ENCODE measurements at places on chromosomes 2 and 18.

DNA sequence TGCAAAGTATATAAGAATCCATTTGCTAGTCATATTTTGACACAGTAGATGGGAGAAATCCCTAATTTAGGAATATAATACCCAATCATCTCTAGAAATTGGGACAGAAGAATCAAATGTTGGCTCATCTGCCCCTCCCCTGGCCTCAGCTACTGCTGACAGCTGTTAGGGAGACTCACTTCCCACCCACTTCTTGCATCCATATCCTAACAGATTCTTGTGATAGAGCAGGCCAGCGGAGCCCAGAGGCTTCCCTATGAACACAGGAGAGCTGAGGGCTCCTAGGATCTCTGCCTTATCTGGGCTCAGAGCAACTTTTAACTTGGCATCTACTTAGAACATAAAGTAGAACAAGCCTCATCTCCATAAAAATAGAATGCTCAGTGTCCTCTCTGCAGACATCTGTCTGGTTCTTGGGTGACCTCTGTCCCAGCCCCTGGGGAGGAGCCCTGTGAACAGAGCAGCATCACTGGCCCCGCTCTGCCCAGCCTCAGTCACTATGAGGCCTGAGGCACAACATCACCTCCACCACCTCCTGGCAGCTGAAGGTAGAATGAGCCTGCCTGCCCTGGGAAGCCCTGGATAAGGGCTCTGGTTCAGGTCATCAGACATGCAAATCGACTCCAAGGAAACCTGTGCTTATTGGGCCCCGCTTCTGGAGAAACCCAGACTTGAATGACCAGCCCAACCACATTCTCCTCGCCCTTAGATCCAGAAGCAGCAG, 229.7 kb downstream of the ANKRD36B start:
- DNase-seq = no peak

DNA sequence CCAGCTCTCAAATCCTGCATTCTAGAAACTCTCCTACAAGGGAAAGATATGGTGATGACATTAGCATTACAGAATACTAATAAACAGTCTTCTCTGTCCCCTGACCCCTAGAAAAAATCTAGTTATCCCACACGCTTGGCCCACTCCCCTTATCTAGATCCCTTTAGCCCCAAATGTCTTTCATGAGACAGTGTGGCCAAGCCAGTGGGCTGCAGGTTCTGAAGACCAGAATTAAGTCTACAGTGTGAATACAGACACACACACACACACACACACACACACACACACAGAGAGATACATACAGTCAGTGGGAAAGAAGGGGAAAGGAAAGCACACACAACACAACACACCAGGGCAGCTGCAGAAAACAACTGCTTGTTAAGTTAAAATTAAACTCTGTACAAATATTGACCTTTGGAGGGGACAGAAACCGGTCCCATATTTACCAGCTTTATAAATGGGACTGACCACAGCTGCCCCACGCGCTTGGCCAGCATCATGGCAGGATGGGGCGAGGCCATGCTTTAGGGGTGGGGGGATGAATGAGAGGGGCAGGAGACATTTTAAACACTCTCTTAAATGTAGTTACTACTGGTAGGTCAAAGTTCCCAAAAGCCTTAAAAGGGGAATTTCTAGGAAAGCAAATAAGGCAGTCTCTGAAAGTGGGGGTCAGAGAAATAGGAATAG, 49.1 kb downstream of the NHEJ1 start:
- no peak for DNase-seq

DNA sequence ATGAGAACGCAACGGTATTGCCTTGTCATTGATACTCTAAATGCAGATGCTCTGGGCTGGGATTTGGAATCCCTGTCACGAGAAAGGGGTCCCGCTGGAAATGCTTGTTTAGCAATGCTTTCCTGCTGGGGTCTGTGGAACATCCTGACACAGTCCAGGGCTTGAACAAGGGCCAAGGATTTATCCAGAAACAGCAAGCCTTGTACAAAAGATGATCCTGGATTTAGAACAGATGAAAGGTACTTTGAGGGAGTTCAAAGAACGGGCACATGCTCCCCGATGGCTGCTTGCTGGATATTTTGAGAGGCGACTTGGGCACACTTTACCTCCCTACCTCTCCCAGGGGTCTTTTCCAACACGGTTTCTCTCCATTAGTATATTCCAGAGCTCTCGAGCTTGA, 108.1 kb upstream of the CELF4 start:
- no peak for DNase-seq

DNA sequence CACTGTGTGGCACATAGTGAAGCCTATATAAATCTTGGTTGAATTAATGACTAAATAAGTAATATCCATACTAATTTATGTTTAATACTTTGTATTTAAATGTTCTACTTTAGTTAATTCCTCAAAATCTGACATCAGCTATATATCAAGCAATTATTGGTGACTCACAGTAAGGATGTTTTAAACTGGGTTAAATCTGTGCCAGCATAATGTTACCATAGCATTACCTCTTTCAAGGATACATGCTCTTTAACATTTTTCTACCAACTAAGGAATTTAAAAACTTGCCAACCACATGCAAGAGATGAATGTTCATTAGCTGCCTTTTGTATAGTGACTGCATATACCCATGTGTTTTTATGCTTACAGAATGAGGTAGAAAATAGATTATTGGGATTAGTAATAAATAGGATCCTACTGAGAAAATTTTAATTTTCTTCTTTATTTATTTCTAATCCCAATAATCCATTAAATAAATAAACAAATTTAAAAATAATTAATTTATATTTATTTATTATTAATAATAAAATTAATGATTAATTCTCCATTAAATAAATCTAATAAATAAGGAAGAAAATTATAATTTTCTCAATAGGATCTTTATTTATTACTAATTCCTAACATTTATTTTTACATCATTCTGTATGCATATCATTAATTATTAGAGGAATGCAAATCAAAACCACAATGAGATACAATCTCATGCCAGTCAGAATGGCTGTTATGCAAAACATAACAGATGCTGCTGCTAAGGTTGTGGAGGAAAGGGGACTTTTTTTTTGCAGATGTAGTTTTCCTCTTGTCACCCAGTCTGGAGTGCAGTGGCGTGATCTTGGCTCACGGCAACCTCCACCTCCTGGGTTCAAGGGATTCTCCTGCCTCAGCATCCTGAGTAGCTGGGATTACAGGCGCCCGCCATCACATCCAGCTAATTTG, 410.7 kb upstream of the DSEL start:
- DNase-seq = no peak

GRCh38 chr2:190382851-190383250, 25.3 kb upstream of the MFSD6 start:
- DNase-seq = peak; percentile 31

DNA sequence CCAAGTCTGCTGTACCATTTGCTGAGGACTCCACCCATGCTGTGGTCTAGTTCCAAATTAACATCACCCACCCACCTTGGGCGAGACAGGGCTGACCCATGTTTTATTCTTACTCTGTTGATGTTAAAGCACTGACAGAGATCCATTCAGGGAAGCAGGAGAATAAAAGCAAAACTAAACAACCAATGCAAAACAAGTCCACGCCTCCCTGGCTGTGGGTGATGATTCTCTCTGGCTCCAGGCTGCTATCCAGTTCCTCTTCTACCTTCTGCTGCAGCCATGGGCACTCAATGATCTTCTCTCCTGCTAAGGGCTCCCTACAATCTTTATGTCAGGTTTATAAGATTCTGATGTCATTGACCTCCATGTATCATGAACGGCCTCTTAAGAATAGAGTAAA, 786.6 kb upstream of the ID2 start:
- no peak for DNase-seq

- DNase-seq = no peak
Measured at GRCh38 chr2:113895819-113896563, 6.1 kb downstream of the ACTR3 start.

- no peak for DNase-seq
Measured at GRCh38 chr18:35203067-35203466, 37.8 kb upstream of the ZNF397 start.

- no peak for DNase-seq
Measured at GRCh38 chr2:43592443-43592842, 3.4 kb downstream of the THADA start.

DNA sequence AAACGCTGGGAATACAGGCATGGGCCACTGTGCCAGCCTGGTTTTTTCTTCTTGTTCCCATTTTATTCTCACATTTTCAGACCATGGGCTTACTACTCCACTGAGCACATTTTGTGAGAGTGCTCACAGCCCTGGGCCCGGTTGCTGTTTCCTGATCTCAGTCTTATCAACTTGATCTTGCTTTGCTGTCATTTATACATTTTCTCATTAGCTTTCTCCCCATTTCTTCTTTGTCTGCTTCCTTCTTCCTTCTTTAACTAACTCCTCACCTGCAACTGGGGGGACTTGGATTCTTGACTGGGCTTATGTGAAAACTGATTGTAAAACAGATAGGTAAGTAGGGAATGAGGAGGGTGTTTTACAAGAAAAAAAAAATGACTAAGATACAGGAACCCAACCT, 117.3 kb downstream of the PLB1 start:
- DNase-seq = peak; percentile 66

DNA sequence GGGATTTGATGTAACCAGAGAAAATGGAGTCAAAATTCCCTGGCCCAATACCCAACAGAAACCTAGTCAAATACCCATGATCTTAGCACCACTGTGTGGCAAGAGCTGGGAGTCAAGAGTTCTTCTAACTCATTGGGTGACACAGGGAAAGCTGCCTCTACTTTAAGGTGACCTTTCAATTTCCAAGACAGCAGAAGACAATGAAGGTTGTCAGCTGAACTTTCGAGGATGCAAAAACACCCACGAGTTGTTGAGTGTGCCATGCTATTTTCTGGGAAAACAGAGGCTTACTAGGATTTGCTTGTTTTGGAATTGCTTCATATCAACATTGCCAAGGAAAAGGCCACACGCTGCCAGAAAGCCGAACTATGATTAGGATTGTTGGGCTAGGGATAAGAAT, 61.6 kb upstream of the CYRIA start:
- no peak for DNase-seq

GRCh38 chr18:54433857-54434256, 76.2 kb downstream of the C18orf54 start:
- DNase-seq = no peak

DNA sequence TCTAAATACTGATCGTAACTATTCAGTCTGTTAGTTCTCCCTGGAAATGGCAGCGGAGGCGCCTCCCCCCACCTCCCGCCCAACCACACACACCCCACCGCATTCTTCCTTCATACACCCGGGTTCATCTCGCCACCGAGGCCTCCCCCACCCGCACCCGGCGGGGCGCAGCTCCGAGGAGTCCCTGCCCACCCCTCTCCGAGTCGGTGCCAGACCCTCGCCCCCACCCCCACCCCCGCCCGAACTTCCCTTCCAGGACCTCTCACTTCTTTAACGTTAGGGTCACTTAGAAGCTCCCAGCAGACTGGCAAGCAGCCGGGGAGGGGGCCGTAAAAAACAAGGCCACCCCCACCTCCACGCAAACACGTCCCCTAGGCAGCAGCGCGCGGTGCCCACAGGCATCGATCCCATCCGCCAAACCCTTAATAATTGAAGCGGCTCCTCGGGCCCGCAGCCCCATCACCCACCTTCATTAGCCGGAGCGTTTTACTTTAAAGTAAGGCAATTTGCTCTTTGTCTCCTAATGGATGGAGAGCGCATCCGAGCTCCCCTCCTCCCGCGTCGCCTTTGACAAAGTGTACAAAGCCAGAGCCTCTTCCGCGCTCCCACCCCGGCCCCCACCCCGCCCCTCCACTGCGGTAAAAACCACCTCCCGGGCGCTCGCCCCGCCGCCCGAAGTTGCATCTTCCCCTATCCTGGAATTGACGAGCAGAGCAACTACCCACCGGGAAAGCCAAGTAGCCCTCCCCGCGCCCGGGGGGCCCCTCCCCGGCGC, 624 bp downstream of the ZNF516 start:
- peak; percentile 41 for DNase-seq

DNA sequence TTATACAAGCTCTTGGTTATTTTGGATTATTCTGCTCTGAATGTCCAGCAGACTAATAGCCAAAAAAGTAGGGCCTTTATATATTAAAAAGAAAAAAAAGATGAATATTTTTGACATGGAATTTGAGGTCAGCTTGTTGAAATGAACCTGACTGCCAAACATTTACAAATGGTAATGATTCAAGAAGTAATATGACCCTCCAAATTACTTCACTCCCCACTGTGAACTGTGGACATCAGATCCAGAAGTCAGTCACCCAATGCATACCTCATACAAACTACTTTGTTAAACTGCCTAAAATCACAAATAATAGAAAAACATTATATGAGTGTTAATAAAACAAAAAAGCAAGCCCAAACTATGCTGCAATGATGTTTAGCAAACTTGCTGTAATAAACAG, 10.0 kb downstream of the EPG5 start:
- DNase-seq = no peak

GRCh38 chr2:105712166-105712915, 32.4 kb upstream of the NCK2 start:
- DNase-seq = no peak

- DNase-seq = no peak
Measured at GRCh38 chr2:85216927-85217326, 83.7 kb downstream of the TCF7L1 start.

- DNase-seq = no peak
Measured at GRCh38 chr2:55547001-55547400, 27.5 kb downstream of the CFAP36 start.

DNA sequence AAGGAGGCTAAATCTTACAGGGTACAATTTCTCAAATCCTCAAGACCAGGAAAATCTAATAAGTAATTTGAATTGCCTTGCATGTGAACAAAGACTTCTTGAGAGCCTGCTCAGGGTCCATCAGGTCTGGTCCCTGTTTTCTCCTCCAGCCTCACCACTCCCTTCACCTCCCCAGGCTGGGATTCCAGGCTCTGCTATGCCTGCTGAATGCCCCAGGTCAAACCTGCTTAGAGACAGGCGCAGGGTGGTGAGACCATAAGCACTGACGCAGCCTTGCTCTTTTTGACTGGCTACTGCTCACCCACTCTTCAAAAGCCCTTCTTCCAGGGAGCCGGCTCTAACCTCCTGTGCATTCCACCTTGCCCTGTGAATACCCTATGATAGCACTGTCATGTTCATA, 356.4 kb upstream of the ACVR2A start:
- DNase-seq = no peak

- no peak for DNase-seq
Measured at GRCh38 chr2:236404346-236404745, 140.1 kb upstream of the ASB18 start.

GRCh38 chr18:63940008-63940407, 9.1 kb upstream of the HMSD start:
- DNase-seq = no peak

DNA sequence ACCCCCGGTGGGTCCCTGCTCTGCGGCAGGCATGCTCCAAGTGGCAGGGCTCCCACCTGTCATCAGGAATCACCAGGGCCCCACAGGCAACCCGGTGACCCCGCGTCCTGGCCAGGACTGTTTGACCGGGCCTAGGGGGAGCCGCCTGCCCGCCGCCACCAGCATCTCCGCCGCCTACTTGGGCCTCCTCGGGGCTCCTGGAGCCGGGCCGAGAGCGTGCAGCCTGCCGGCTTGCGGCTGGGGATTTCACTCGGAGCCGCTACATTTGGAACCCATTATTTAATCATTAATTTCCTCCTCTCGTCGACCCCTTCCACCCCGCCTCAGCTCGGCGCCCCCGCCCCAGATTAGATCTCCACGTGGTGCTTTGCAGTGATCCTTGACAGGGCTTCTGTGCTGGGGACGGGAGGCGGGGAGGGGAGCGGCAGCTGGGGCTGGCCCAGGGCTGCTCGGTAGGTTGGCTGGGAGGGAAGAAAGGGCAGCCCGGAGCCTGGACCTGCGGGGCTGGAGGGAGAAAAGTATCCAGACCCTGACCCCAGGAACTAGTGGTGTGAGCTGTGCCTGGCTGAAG, 295.4 kb downstream of the CYP26B1 start:
- DNase-seq = no peak
